ENCODE measurements at places on chromosomes 13 and 19. TPM values are rescaled to one million over a fixed set of nuclear protein-coding genes. Genes with fewer than 3 reads are reported as not detected.
A peak's percentile ranks its signal among the peaks of the same experiment; 100 is the strongest.

DNA sequence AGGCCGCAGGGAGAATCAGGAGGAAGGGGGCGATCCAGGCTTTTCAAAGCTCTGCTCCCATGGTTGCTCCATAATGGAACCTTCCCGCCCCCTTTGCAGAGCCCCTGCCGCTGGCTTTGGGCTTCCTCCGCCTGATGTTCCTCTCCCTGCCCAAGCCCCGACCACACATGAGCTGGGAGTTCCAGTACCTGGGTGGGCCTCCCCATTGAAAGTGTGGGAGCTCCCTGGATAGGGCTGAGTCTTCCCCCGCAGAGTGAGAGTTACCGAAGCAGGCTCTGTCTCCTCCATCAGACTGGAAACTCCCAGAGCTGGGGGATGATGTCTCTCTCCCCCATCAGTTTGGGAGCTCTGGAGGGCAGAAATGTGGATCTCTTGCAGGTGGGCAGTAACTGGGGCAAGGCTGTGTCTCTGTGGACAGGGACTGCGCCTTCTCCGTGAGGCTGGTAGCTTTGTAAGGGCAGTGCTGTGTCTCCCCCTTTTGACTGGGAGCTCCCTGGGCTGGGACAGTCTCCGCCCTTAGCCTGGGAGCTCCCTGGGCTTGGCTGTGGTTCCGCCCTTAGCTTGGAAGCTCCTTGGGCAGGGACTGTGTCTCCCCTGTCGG is 722 bp downstream of the DCAF15 start:
- H3K27me3 ChIP-seq, result no peaks in the 10 kb centered on the region
- DNase-seq, result no peak
- no peaks in the 10 kb centered on the region for H3K36me3 ChIP-seq
- peaks cover 6% of the 10 kb centered on the region for H3K4me1 ChIP-seq

GRCh38 chr19:11378319-11379189 is 4.1 kb downstream of the SWSAP1 start:
- no peak for DNase-seq
- peaks cover 5% of the 10 kb centered on the region for H3K36me3 ChIP-seq
- peak overlapping the region; percentile 11 for H3K4me3 ChIP-seq
- H3K27ac ChIP-seq, result no peak overlapping the region
- peaks cover 33% of the 10 kb centered on the region for H3K4me1 ChIP-seq

GRCh38 chr13:20700288-20700687 is 3.2 kb upstream of the IL17D start:
- peaks cover 15% of the 10 kb centered on the region for H3K27me3 ChIP-seq
- H3K36me3 ChIP-seq, result no peaks in the 10 kb centered on the region
- DNase-seq, result no peak
- no peak overlapping the region for H3K4me3 ChIP-seq
- H3K4me1 ChIP-seq, result peaks cover 5% of the 10 kb centered on the region

- peaks cover 9% of the 10 kb centered on the region for H3K36me3 ChIP-seq
- no peak for DNase-seq
- peak overlapping the region; percentile 99 for H3K4me3 ChIP-seq
- H3K27me3 ChIP-seq, result no peaks in the 10 kb centered on the region
- peak overlapping the region; percentile 80 for H3K27ac ChIP-seq
- peaks cover 21% of the 10 kb centered on the region for H3K4me1 ChIP-seq
Measured at GRCh38 chr19:7534531-7535046, 928 bp upstream of the PNPLA6 start.

- H3K4me1 ChIP-seq, result no peaks in the 10 kb centered on the region
- DNase-seq, result no peak
- no peak overlapping the region for H3K4me3 ChIP-seq
Measured at GRCh38 chr19:17220207-17220758, 5.1 kb downstream of the USE1 start.

DNA sequence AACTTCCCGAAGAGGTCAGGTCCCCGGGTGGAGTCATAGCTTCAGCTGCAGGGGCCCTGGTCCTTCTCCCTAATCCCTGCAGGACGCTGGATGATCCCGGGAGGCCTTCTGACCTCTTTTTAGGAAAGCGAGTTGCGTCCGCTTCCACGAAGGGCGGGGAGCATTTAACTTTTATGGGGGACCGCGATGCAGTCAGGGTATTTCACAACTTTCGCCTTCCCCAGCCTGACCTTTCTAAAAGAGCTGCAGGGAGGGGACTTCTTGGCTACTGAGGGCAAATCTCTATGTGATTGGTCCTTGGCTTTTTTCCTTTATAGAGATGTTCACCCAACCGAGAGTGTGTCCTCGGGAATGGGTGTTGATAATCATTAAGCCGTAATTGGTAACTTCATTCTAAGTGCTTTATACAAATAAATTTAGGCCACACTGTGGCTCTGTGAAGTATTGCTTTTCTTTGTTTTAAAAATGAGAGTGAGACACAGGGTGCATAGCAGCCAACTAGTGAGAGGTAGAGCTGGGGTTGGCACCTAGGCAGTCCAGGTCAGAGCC is 778 bp downstream of the ZNF230 start:
- peaks cover 37% of the 10 kb centered on the region for H3K4me1 ChIP-seq
- peak overlapping the region; percentile 95 for H3K4me3 ChIP-seq
- DNase-seq, result no peak
- H3K36me3 ChIP-seq, result peaks cover 34% of the 10 kb centered on the region

DNA sequence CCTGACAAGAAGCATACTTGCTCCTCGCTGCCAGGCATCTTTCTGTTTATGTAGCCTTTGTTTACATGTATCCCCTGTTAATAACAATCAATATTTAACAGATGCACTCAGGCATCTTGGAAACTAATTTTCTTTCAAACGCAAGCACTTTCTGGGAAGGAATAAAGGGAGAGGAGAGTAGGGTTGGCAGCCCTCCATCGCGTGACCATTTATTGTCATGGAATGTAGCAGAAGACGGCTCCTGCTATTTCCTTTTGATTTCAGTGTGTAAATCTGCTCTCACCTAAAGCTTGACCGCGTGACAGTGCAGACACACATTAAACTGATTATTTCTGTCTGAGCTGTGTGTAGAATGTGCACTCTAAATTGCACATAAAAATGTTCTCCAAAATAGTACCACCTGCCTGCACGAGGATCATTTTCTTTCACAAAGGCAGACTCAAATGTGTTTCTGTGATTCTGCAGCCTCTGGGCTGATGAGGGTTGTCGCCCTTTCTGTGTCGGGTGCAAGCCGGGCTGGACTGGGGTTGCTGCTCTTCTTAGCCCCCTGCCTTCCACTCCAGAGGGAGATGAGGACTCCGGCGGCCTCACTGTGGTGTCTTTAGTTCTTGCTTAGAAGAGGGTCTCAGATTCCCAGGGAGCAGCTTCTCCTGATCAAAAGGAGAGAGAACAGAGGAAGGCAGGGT is 223.5 kb upstream of the MAB21L1 start:
- no peaks in the 10 kb centered on the region for H3K36me3 ChIP-seq
- no peak for DNase-seq
- no peak overlapping the region for H3K27ac ChIP-seq
- H3K4me1 ChIP-seq, result no peaks in the 10 kb centered on the region
- no peak overlapping the region for H3K4me3 ChIP-seq
- peaks cover 14% of the 10 kb centered on the region for H3K27me3 ChIP-seq

- H3K4me1 ChIP-seq, result no peaks in the 10 kb centered on the region
- H3K27me3 ChIP-seq, result peaks cover 7% of the 10 kb centered on the region
- H3K36me3 ChIP-seq, result no peaks in the 10 kb centered on the region
- no peak overlapping the region for H3K4me3 ChIP-seq
- H3K27ac ChIP-seq, result no peak overlapping the region
- no peak for DNase-seq
Measured at GRCh38 chr13:26062853-26063444, 11.1 kb upstream of the SHISA2 start.

- H3K27ac ChIP-seq, result no peak overlapping the region
- DNase-seq, result no peak
- H3K4me3 ChIP-seq, result no peak overlapping the region
- H3K27me3 ChIP-seq, result peaks cover 32% of the 10 kb centered on the region
Measured at GRCh38 chr19:6113616-6114188, 3.4 kb upstream of the RFX2 start.

GRCh38 chr19:2683430-2684003 is 19.0 kb downstream of the GNG7 start:
- H3K4me3 ChIP-seq, result no peak overlapping the region
- no peaks in the 10 kb centered on the region for H3K4me1 ChIP-seq
- no peaks in the 10 kb centered on the region for H3K36me3 ChIP-seq
- no peak for DNase-seq
- peaks cover 2% of the 10 kb centered on the region for H3K27me3 ChIP-seq
- no peak overlapping the region for H3K27ac ChIP-seq

DNA sequence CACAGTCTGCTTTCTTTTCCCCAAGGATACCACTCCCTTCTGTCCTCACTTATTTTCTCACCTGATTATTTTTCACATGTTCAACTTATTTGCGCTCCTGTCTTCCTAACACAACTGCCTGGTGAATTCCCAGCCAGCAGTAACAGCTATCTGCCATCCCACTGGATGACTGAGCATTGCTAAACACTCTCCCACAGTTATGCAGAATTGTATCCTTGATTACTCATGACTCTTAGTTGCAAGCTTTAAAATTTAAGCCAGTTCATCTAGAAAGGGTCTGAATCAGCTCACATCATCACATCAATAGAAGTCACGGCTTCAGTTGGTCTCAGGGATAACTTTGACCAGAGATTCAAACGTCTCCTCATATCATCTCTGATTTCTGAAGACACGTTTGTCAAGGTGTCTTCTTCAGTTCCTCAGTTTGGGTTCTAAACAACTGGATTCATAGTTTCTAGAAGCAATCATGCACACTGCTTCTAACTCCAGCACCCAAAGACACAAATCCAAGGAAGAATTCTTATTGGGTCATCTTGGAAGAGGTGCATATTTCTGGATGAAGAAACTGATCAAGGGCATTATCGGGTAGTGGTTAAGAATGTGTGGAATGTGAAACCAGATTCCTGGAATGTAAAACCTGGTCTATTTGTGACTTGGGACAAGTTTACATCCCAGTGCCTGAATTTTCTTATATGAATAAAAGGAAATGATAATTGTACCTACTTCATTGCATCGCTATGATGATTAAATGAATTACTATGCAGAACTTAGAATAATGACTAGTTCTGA is 13.9 kb upstream of the DACH1 start:
- no peaks in the 10 kb centered on the region for H3K36me3 ChIP-seq
- no peak for DNase-seq
- H3K27me3 ChIP-seq, result no peaks in the 10 kb centered on the region
- no peak overlapping the region for H3K4me3 ChIP-seq

GRCh38 chr19:31418055-31418454 is 68.8 kb upstream of the TSHZ3 start:
- H3K27me3 ChIP-seq, result peaks cover 52% of the 10 kb centered on the region
- H3K27ac ChIP-seq, result no peak overlapping the region
- DNase-seq, result no peak
- no peak overlapping the region for H3K4me3 ChIP-seq
- no peaks in the 10 kb centered on the region for H3K4me1 ChIP-seq

DNA sequence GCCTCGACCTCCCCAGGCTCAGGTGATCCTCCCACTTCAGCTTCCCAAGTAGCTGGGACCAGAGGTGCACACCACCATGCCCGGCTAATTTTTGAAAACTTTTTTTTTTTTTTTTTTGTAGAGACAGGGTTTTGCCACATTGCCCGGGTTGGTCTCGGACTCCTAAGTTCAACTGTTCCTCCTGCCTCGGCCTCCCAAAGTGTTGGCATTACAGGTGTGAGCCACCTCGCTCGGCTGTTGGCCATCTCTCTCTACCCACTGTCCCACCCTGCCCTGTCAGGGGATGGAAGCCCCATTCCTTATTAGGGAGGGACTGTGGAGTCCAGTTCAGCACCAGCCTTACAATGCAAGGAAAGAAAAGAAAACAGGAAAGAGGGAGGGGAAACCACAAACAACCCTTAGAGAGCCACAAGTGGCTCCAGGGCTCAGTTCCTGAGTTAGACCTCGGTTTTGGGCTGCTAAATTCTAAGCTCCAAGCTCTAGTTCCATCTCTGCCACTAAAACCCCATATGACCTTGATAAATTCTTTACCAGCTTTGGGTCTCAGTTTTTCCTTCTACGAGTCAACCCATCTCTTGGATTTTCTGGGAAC is 31.7 kb downstream of the ACTL9 start:
- no peak for DNase-seq
- H3K36me3 ChIP-seq, result no peaks in the 10 kb centered on the region
- H3K4me1 ChIP-seq, result peaks cover 65% of the 10 kb centered on the region
- peak overlapping the region; percentile 27 for H3K27ac ChIP-seq
- H3K27me3 ChIP-seq, result no peaks in the 10 kb centered on the region

Gene KBTBD6
- total RNA-seq, result 4.2 TPM

Gene PRTN3
- not detected for total RNA-seq

Gene ZNF223
- 2.5 TPM for total RNA-seq

Gene PSG2
- not detected for total RNA-seq

Gene TINCR
- 2.6 TPM for total RNA-seq

Gene KLK7
- total RNA-seq, result not detected

Gene ZNF439
- total RNA-seq, result 9.5 TPM

Gene SBSN
- total RNA-seq, result not detected

Gene ZNF558
- total RNA-seq, result 19.2 TPM

Gene EML2
- total RNA-seq, result 232 TPM

Gene DHDH
- 0.43 TPM for total RNA-seq

Gene KLF1
- 0.89 TPM for total RNA-seq

Data from natural killer cell treated with Interleukin-12 subunit alpha and Interleukin-12 subunit beta and Interleukin-15 and Interleukin-18, amount 100 ng/mL, for 72 hours (primary cell).